ENCODE measurements at places on chromosomes 7 and 10. TPM values are rescaled to one million over a fixed set of nuclear protein-coding genes. Genes with fewer than 3 reads are reported as not detected.

DNA sequence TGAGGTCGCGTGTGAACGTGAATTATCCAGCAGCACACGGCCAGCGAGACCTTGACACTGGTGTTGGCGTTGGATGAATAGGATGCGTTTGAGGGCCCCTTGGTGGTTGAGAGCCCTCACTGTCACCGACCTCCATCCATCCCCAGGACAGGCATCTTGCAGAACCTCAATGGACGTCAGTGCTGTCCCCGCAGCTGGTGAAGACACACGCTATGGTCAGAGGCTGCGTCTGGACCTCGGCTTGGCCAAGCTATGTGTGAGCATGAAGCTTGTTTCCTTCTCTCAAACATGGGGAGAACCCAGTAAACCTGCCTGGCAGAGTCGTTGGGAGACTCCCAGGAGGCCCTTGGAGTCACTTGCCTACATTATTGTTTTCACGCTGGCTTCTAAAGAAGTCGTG lies 229.2 kb downstream of the ADARB2 start:
- DNase-seq = no peak

GRCh38 chr10:125980521-125981035 lies 84.2 kb downstream of the FANK1 start:
- DNase-seq = no peak

DNA sequence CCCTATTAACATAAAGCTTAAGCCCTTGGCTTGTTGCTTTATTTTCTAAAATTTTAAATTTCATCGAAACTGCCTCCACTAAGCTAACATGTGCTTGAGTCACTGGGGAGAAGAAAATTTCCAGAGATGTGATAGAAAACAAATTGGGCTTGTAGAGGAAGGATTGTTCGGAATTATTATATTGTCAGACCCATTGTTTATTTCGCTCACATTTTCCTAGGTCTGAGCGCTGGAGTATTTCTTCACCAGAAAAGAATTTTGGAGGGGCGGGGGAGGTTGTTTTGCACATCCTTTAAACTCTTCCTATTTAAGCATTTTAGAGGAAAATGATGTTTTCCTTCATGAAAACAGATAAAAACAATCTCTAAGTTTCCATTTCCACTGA lies 29.1 kb downstream of the CELF2 start:
- no peak for DNase-seq

Gene H2BK1
- not detected for total RNA-seq

DNA sequence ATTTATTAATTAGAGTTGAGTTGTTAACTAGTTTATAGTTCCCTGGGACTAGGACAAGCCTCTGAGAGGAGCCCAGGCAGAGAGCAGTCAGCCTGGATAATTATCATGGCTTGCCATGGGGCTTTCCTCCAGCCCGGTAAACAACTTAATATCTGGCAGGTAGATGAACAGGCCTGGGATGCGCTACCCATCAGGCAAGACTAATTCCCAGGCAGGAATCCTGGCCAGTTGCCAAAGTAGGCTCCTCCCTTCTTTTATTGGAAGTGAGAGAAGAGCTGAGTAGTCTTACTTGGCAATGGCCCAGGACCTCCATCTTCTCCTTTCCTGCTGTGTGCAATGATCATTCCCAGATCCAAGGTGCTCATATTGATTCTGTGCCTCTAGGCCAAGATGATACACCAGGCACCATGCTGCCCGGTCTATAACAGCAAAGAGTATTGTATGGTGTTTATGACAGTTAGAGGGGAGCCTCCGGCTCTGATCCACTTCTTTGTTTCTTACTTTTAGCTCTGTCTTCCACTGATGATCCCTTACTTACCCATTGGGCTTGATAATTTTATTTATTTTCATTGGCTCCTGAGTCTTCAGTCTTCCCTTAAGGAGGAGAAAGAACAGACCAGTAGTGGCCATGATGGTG lies 408.7 kb downstream of the REEP3 start:
- no peak for DNase-seq

Gene CACNB2
- 45.7 TPM for total RNA-seq

Gene SLC16A9
- total RNA-seq = 0.48 TPM

Gene VWA2
- total RNA-seq = 0.08 TPM

DNA sequence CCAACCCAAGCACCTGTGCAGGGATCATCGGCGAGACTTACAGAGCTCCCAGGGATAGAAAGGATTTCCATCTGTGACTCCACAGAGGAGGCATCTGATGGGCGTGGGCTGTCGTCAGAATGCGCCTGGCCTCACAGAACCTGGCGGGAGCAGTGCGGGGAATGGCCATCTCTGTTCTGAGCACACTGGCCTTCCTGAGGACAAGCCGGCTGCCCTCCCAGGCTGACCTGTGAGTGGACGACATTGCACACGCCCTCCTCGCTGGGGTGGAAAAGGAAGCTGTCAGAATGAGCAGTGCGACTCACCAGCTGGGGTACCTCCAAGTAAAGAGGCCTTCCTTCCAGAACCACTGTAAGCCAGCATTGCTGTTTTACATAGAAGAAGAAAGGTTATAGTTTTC lies 234.6 kb upstream of the PITRM1 start:
- DNase-seq = no peak

Gene NDUFB8
- total RNA-seq = 431 TPM

DNA sequence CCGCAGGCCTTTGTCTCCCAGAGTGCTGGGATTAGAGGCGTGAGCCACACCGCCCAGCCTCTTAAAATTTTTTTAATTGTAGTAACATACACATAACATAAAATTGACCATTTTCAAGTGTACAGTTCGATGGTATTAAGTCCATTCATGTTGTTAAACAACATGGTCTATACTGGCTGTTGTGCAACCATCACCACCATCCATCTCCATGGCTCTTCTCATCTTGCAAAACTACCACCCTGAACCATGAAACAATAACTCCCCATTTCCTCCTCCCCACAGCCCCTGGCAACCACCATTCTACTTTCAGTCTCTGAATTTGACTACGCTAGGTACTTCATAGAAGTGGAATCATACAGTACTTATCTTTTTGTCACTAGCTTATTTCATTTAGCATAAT lies 7.9 kb upstream of the ZFYVE27 start:
- no peak for DNase-seq

GRCh38 chr7:133778472-133778871 lies 348.7 kb upstream of the LRGUK start:
- no peak for DNase-seq

All from Right ventricle myocardium superior (tissue), 1 donor.